ENCODE measurements at places on chromosomes 13 and 19. TPM values are rescaled to one million over a fixed set of nuclear protein-coding genes. Genes with fewer than 3 reads are reported as not detected.

Gene WDR88
- not detected for polyA plus RNA-seq

Gene NBEA
- polyA plus RNA-seq: 3.1 TPM

Gene ZNF83
- 15.4 TPM for polyA plus RNA-seq

Gene VN1R2
- not detected for polyA plus RNA-seq

Gene COL4A2
- polyA plus RNA-seq: 76.7 TPM

Gene CGB5
- polyA plus RNA-seq: not detected

Gene LRRC63
- polyA plus RNA-seq: not detected

Gene UBE2L5
- polyA plus RNA-seq: not detected

Gene PSG4
- not detected for polyA plus RNA-seq

Gene C19orf73
- 7.6 TPM for polyA plus RNA-seq

Gene RNF17
- polyA plus RNA-seq: not detected

DNA sequence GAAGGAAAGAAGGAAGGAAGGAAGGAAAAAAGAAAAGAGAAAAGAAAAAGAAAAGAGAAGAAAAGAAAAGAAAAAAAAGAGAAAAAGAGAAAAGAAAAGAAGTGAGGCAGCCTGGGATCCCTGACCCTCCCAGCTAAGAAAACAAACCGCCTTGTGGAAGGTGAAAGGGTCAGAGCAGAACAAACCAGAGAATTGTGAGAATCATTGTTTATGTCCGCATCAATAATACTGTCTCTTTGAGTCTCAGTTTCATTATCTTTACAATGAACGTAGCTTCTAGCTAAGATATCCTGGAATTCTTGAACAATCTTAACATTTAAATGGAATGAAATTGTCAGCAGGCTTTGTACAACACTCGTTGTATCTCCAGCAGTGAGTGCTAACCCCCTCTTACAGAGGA lies 66.4 kb upstream of the SERP2 start:
- no peak for DNase-seq

- DNase-seq: no peak
Measured at GRCh38 chr13:29484796-29485195, 110.7 kb downstream of the SLC7A1 start.

GRCh38 chr19:15180451-15181390 lies 20.1 kb downstream of the NOTCH3 start:
- DNase-seq: peak; percentile 86

DNA sequence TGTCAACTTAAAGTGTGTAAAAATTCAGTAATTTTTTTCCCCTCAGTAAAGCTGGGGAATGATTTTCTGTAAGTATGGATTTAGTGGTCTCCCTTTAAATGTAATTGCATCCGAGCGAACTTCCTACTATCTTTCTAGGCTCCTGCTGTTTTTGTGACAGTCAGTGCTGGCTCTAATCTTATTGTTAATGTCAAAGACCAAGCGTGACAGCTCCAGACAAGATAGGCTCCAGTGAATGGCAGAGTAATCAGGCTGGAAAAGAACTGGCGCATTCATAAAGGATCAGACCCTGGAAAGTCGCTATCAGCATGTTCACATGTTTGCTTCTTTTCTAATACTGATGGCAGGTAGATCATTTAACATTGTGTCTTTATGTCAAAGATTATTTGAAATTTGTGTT lies 908.0 kb upstream of the ATXN8OS start:
- no peak for DNase-seq

GRCh38 chr13:33105387-33106005 lies 89.3 kb downstream of the KL start:
- DNase-seq: no peak

DNA sequence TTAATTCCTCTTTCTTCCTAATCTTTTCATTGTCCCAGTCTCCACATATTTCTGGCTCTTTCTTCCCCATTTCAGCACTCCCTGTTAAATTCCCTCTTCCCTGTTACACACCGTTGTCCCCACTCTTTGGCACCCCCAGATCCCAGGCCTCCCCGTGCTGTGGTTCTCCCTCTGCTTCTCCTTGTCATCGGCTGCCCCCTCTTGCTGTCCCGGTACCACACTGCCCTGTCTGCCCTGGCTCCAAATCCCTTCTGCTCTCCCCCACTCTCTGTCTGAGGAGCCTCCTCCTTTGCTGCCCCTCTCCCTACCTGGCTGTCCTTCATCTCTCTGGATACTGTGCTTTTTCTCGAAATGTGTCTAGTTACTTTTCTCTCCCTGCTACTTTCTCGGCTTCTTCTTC lies 983 bp downstream of the ZNF415 start:
- no peak for DNase-seq

GRCh38 chr13:113400621-113401451 lies 36.9 kb upstream of the GRTP1 start:
- no peak for DNase-seq

DNA sequence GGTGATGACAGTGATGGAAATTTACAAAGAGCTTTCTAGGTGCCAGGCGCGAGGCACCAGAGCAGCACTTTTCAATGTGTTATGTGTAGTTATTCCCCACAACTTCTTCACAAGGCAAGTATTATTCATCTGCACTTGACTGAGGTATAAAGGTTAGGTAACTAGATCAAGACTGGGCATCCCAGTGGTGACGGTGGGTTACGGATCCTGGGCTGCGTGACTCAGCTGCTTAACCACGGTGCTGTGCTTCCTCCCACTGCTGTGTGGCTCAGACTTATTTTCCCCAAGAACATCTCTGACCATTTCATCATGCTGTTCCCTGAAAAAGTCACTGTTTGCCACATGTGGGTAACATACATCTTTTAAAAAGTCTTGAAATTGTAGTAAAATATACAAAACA lies 19.3 kb downstream of the EDDM13 start:
- DNase-seq: no peak

- DNase-seq: no peak
Measured at GRCh38 chr13:55664178-55664577, 1476.5 kb upstream of the PRR20A start.

DNA sequence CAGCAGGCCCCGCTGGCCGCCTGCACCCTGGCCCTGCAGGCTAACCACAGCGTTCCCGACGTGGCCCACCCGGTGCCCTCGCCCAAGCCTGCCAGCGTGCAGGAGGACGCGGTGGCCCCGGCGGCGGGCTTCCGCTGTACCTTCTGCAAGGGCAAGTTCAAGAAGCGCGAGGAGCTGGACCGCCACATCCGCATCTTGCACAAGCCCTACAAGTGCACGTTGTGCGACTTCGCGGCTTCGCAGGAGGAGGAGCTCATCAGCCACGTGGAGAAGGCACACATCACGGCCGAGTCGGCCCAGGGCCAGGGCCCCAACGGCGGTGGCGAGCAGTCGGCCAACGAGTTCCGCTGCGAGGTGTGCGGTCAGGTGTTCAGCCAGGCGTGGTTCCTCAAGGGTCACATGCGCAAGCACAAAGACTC lies 72.1 kb downstream of the ZNF536 start:
- no peak for DNase-seq

GRCh38 chr13:43088093-43088511 lies 64.7 kb downstream of the DNAJC15 start:
- peak; percentile 59 for DNase-seq

DNA sequence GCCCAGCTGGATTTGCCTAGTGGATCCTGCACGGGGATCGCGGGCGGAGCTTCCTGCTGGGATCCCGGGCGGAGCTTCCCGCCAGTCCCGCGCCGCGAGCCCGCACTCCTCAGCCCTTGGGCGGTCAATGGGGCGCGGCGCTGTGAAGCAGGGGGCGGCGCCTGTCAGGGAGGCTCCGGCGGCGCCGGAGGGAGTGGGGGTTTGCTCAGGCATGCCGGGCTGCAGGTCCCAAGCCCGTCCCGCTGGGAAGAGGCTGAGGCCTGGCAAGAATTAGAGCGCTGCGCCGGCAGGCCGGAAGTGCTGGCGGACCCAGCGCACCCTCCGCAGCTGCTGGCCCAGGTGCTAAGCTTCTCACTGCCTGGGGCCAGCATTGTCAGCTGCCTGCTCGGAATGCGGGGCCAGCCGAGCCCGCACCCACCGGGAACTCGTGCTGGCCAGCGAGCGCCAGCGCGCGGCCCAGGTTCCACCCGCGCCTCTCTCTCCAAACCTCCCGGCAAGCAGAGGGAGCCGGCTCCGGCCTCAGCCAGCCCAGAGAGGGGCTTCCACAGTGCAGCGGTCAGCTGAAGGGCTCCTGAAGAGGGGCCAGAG lies 119.6 kb downstream of the PRR20E start:
- no peak for DNase-seq

DNA sequence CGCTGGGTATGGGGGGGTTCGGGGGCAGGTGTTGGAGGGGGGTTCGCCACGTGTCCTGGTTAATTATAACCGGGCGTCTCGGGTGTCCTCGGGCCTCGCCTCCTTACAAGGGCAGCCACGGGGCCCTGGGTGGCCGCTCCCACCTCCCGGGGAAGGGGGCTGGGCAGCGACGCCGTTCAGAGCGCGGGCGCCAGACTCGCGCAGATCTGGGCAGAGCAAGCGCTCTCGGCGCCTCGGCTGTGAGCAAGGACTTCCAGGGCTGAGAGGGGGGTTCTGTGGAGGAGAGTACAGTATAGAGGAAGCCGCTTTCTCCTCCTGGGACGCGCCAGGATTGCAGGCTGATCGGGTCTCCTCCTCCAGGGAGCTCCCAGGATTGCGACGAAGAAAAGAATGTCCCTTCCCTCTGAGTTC lies 1.0 kb upstream of the CKM start:
- DNase-seq: peak; percentile 54

DNA sequence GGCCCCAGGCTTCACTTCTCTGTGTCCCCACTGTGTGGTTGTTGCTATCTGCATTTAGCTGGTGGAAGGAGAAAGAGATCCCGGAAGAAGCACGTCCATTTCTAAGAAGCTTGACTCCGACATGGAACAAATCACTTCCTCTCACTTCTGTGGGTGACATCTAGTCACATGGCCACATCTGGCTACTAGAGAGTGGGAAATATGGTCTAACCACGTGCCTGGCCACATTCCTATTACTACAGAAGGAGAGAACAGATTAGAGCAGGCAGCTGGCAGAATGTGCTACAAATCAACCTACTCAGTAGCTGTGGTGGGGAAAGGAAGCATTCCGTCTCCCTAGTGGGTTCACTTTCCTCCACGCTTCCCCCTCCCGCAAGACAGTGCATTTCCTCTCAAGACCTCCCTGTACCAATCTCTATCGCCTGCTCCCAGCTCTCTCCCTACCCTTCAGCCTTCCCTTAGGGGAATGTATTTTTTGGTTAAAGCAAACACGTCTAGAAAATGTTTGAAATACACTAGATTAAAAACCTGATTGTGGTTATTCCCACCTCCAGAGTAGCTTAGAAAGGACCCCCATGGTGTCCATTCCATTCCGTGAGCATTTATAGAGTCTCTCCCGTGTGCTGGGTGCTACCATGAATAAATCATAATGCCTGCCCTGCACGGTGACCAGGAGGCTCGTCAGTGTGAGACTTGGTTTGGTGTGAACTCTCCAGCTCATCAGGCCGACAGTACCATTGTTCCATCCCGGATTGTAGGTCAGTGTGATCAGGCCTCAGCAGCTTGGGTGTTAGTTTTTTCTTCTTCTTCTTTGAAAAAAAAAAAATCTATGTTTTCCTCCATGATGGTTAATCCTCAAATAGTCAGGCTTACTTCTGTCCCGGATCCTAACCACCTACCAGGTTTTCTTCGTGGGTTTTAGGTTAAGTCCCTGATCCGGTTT lies 8.0 kb upstream of the AMER2 start:
- DNase-seq: no peak

DNA sequence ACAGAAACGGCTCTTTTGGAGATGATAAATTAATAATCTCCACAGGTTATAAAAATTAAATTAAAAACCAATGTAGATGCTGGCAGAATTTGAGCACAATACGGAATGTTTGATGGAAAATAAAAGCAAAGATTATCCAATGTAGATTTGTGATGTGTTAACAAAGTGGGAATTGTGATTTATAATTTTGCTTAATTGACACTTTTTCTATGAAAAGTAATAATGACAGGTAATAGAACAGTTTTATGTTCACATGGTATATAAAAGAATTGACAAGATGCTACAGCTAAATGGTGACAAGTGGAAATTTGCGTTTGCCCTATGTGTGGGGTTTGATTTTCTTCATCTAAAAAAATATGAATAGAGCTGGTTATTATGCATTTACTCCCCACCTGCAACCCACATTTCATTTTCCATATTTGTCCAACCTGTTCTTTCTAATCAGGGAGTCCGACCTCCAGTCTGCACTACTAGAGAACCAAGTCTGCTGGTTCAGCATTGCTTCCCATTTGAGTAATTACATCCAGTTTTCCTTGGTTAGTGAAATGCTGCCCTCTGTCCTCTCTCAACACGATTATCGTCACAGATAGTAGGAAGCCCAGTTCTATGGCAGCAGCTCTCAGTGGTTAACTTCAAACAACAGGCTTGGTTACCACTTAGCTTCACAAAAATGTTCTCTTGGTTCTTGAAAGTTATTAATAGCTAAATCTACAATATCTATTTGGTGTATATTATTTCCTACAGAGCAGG lies 61.4 kb upstream of the SLITRK1 start:
- DNase-seq: no peak

GRCh38 chr13:106530171-106530851 lies 5.2 kb downstream of the EFNB2 start:
- DNase-seq: peak; percentile 43

DNA sequence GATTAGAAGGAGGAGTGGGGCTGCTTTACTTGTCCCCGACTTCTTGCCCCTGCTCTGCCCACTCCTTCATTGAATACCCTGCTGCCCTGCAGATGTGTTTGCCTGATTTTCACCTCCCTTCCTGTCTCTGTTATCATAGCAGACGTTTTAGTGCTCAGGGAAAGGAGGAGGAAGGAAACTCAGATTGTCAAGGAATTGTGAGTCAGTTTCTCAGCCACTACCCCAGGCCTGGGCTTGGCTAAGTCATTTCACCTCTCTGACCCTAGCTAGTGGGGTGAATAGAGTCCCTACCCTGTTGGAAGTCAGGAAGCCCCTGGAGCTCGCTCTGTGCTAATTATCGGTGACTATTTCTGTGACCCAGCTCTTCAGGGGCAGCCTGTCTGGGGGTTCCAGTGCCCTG lies 3.9 kb downstream of the BCKDHA start:
- DNase-seq: no peak

GRCh38 chr19:13600091-13600490 lies 93.8 kb upstream of the CACNA1A start:
- no peak for DNase-seq

- peak; percentile 39 for DNase-seq
Measured at GRCh38 chr13:75636436-75637180, 478 bp downstream of the LMO7 start.

DNA sequence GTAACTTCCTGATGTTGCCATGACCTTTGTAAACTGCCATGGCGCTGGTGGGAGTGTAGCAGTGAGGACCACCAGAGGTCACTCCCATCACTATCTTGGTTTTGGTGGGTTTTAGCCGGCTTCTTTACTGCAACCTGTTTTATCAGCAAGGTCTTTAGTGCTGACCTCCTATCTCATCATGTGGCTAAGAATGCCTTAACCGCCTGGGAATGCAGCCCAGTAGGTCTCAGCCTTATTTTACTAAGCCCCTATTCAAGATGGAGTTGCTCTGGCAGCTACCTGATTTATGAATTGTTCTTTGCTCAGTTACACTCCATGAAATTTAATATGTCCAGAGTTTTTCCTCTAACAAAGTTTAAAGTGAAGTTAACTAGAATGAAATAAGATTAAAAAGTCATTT lies 4.6 kb upstream of the EPS15L1 start:
- DNase-seq: no peak

GRCh38 chr19:7505682-7506384 lies 10.1 kb upstream of the ZNF358 start:
- DNase-seq: peak; percentile 53

- no peak for DNase-seq
Measured at GRCh38 chr19:5397804-5398692, 57.2 kb upstream of the ZNRF4 start.

Measured in small intestine (tissue), 16 donors.